ENCODE measurements at places on chromosomes 2 and 18.

GRCh38 chr18:28124131-28125029 is 52.5 kb downstream of the CDH2 start:
- DNase-seq: no peak

- no peak for DNase-seq
Measured at GRCh38 chr18:78778651-78779050, 201.0 kb upstream of the SALL3 start.

- DNase-seq: no peak
Measured at GRCh38 chr2:111250448-111251030, 129.8 kb downstream of the BCL2L11 start.

- DNase-seq: no peak
Measured at GRCh38 chr2:20130821-20131645, 79.6 kb upstream of the LAPTM4A start.

GRCh38 chr18:60358516-60358915 is 14.1 kb downstream of the MC4R start:
- no peak for DNase-seq

GRCh38 chr2:106332054-106332453 is 136.2 kb downstream of the RGPD3 start:
- no peak for DNase-seq

- DNase-seq: no peak
Measured at GRCh38 chr2:195543902-195544894, 112.8 kb upstream of the SLC39A10 start.

DNA sequence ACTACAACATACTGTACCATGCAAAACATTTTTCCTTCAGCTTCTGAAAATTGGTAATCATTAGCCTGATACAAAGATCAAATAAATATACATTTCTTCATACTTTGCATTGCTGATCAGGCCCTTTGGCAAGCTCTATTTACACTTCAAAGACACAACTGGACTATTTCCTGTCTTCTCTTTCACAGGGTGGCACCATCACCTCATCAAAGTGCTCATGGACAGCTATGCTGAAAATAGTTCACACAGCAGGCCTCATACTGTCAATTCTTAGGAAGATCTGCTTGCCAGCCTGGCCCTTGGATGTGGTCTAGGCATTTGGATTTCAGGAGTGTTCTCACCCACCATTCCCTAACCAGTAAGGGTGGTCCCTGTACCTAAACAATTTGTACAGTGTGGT is 33.9 kb downstream of the FBXO15 start:
- DNase-seq: no peak

GRCh38 chr2:96601382-96602292 is 36.5 kb downstream of the KANSL3 start:
- DNase-seq: no peak

- DNase-seq: no peak
Measured at GRCh38 chr2:62408241-62408677, 97.7 kb downstream of the TMEM17 start.

DNA sequence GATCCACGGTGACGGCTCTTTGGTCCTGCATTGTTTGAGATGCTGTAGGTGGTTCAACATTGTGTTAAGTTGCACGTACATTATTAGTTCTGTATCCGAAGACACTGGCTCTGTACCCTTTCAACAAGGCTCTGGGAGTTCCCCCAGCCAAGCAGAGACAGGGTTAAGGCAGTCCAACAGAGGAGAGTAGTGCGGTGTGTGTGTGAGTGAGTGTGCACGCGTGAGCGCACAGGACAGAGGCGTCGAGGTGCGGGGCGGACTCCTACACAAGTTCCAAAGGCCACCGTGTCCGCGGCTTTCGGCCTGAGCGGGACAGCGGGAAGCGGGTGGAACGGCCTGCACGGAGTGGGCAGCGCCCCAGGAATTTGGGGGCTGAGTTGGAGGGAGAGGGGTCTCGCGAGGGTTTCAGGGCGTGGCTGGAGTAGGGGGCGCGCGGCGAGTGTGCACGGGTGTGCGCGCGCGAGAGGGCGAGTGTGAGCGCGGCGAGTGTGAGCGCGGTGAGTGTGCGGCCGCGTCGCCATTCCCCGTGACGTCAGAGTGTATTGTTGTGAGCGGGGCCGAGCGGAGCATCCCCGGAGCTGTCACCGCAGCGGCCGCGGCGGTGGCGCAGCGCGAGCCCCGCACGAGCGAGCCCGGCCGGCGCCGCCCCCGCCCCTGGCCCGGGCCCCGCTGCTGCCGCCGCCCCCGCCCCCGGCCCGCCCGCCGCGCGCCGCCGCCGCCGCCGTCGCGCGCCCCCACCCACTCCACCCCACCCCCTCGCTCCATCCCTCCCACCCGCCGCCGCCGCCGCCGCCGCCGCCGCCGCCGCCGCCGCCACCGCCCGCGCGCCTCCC is at the start of gene ASXL3:
TSS of gene ASXL3 (plus strand) at position 535 of the 833 bp plus-strand sequence. CDS start 413 bp downstream, outside the sequence.
- peak; percentile 10 for DNase-seq

DNA sequence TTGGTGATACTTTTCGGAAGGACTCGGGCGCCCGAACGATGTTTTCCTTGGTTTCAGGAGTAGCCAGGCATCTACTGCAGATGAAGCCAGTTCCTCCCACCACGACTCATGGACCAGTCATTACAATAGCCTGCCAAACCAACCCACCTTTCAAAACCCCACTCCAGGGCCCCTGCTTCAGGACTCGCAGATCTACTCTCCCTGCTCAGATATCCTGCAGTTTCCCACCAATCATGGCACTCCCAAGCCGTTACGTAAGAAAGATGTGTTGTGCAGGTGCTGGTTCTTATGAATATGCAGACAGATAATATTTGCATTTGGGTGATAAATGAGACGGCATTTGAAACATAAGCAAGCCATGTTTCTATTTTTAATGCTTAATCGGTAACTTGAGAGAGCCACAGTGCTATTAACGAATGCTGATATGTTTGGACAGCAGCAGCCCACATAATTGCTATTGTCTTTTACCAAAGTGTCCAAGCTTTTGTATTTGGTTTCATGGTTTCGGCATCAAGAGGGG is 3.5 kb upstream of the CYS1 start:
- no peak for DNase-seq

- DNase-seq: no peak
Measured at GRCh38 chr2:43051338-43051737, 175.1 kb downstream of the ZFP36L2 start.

- DNase-seq: no peak
Measured at GRCh38 chr2:224284134-224284946, 117.6 kb downstream of the FAM124B start.

DNA sequence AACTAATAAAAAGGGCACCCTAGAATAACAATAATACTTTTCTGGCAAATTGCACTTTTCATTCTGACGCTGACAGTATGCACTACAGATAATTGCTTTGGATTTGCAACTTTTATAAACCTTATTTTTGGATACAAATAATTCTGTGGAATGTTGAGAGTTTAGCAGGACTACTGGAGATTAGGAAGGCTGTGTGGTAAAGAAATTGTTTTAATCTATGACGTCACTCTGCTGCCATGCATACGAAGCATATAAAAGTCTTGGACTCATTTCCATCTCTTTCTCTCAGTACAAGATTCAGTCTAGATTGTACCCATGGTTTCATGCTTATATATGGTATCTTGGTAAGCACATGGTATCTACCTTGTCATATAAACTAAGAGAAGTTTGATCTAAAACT is 28.1 kb upstream of the ZCCHC2 start:
- no peak for DNase-seq

DNA sequence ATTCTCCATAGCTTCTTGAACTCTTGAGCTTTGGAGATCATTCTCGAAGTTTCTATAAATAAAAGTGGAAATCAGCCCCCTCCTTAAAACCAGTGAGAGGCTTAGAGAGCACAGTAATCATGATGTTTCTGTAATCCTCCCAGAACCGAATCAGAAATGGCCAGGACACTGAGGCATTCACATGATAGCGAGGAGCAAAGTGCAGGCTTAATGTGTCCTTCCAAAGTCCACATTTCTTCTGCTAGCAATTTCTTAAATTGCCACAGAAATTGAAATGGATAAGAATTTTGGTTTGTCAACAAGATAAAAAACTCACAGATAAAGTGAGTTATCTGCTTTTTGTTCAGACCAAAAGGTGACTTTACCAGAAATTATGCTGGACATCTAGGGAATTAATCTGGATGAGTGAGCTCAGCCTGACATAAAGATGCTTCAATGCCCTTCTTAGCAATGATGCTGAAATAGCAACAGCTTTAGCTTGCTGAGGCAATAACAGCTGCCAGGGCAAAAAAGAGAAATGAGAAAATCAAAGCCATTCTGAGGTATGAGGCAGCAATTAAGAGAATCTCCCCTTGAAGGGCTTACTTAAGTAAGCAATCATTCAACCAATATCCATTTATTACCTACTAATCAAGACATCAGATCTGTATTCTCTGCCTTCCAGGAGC is 82.4 kb upstream of the PHLPP1 start:
- no peak for DNase-seq

GRCh38 chr2:191999101-191999841 is 152.4 kb upstream of the CAVIN2 start:
- DNase-seq: no peak

- no peak for DNase-seq
Measured at GRCh38 chr2:234978466-234979203, 26.8 kb downstream of the SH3BP4 start.

DNA sequence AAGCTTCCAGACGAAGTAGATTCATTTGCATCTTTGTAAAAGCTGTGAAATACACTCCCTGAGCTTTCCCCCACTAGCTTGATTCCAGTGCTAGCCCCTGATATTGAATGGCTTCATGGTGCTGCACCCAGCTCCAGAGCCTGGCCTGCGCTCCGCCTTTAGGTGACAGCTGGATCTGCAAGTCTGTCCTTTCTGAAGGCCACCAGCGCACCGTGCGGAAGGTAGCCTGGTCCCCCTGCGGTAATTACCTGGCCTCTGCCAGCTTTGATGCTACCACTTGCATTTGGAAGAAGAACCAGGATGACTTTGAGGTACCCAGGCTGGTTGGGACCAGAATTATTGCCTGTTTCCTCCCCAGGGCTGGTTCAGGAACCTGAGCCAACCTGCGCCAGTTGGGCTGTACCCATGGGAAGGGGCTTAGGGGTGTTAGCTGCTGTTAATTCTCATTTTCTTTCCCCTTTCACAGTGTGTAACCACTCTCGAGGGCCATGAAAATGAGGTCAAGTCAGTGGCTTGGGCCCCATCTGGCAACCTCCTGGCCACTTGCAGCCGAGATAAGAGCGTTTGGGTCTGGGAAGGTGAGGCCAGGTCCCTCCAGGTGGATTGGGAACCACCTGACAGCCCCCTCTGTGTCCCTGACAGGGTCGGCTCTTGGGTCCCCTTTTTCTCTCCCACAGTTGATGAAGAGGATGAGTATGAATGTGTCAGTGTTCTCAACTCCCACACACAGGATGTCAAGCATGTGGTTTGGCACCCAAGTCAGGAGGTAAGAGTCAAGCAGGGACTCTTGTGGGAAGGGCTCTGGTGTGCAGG is 1.3 kb downstream of the CIAO1 start:
- no peak for DNase-seq

DNA sequence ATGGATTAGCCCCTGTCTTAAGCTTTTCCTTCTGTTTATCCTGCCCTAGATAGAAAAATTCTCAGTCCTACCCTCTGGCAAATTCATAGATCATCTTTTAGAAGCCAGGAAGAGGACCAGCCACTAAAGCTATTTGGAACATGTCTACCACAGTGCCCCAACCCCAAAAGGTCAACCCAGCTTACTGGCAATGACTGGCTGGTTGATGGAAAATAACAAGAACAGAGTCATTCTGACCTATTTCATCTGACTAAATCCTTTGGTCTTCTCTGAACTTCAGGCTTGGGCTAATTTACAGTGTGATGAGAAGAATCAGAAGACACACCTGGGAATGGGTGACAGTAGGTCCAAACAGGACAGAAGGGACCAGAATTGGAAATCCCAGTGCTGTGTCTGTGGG is 227.3 kb upstream of the CCDC68 start:
- no peak for DNase-seq

DNA sequence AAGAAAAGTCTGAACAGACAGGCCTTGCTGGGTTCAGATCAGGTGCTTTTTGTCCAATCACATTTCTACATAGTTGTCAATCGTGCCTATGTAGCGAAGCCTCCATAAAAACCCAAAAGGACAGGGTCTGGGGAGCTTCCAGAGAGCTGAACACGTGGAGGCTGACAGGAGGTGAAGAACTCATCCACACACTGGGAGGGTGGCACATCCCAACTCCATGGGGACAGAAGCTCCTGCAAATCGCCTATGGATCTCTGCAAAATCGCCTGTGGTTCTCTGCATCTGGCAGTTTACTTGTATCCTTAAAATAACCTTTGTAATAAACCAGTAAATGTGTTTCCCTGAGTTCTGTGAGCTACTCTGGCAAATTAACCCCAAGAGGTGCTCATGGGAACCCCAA is 12.4 kb downstream of the ALPK2 start:
- no peak for DNase-seq

GRCh38 chr2:20616341-20616871 is 34.5 kb downstream of the HS1BP3 start:
- no peak for DNase-seq

DNA sequence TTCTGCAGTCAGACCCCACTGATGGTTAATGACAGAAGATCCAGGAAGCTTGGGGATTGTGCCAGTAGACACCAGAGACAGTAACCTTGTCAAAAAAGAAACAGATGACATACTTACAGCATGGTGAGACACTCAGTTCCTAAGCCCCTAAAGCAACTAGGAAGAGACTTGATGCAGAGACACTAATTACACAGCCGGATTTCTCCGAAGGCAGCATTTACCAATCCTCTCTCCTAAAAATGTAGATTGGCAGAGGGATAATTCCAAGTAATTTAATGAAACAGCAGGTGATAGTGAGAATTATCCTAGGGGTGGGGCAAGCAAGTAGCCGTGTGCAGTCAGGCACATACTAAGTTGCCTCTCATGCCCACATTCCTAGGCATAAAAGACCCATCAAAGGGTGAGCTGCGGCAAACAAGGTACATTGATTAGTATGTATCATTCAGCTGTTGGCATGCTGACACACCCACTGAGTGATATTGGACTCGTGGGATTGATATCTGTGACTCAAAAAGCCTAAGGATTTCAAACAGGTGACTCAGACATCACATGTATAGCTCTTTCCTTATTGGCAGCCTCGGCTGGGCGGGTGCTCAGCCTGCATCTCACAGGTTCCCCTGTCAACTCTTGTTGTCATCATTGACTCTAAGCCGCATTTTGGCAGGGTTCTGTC is 296.7 kb upstream of the ATP5MC3 start:
- DNase-seq: no peak

DNA sequence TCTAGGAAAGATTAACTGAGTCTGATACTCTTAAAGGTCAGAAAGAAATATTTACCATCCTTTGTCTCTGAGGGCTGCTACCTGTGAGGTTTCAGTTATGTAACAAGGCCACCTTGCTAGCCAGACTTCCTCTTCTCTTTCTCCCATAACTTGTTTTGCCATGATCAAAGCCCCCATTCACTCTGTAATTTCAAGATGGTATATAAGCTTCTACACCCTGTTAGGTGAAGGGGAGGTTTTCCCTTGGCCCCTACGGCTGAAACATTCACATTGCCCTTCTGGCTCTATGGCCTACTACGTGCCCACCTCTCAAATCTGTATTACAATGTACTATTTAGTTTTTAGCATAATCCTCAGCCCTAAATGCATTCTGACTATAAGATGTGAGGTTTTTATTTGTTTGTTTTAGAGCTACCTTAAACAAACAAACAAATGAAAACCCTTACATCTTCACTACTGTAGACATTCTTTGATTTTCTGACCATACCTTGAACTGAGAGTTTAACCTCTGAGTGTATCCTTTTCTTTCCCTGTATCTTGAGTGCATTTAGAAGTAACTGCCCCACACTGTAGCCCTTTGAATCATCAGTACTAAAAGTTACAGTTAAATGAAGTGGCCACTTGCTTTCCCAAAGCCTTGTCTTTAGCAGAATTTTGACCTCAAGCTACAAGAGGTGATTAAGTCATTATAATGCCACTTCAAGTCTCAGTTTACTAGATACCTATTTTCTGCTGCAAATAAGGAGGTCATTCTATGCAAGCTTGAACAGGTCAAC is 332.2 kb downstream of the SOCS6 start:
- DNase-seq: no peak

GRCh38 chr2:119431976-119432850 is 559 bp downstream of the TMEM37 start:
- DNase-seq: no peak

Data from NCI-H1048 (cell line).